ENCODE measurements at places on chromosomes 1 and 21.

DNA sequence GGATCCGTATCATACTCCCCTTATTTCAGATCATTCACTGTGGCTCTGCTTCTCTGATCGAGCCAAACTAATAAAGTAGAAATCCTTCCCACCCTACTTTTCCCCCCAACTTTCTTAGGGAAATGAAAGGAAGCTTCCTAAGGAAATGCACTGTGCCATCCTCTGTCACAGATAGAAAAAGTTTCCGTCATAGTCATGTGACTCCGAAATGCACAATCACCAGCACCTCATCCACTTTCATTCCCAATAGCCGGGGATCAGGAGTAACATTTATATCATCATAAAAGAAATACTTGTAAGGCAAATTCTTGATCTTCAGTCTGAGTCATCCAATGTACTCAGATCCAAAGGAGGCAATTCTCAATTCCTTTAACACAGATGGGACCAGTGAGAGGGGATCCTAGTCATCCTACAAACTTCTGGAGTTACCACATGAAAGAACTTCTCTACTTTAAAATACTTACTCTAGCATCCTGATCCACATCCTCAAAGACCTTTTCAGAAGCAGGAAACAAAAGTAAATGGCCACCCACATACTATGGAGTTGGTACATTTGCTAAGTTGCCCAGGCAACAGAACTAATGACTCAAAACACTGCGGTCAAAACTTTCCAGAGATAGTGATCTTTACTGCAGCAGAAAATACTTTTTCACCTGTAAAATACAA, 97.8 kb upstream of the ZC3H11B start:
- peak; percentile 64 for DNase-seq

GRCh38 chr1:61269602-61270001, 187.2 kb downstream of the NFIA start:
- DNase-seq: no peak

DNA sequence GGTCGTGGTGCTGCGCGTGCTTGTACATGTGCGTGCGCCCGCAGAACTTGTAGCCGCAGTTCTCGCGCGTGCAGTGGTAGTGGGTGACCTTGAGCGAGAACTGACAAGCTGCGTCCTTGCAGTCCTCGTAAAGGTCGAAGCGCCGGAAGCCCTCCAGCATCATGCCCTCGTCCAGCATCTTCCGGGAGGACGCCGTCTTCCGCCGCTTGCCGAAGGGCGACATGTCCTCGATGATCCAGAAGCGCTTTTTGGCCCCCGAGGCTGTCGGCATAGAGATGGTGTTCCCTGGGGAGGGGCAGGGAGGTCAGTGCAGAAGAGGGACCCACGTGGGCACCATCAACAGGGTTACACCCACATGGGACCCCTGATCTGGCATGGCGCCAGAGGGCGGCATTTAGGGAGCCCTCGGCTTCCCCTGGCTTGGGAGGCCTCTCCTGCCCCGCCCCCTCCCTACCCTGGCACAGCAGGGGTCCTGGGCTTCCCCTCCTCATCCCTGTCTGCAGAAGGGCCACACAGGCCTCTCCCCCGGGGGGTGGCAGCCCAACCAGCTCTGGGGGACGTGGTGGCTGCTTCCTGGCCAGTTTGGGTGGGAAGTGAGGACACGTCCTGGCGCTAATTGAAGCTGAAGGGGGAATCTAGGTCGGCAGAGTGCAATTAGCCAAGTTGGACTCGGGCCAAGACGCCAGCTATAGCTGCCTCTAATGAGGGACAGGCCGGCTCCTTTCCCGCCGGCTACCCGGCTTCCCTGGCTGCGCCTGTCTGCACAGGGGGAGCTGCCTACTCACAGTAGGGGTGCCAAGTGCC, 156.5 kb downstream of the CASZ1 start:
- DNase-seq: no peak

GRCh38 chr1:145991735-145992412, 4.5 kb downstream of the TXNIP start:
- peak; percentile 53 for DNase-seq

- DNase-seq: no peak
Observed at GRCh38 chr1:54859700-54860391, 27.1 kb downstream of the DHCR24 start.

GRCh38 chr1:31441558-31441957, 28.5 kb downstream of the SERINC2 start:
- no peak for DNase-seq

- no peak for DNase-seq
Observed at GRCh38 chr1:114238053-114238452, 84.4 kb upstream of the SYT6 start.

DNA sequence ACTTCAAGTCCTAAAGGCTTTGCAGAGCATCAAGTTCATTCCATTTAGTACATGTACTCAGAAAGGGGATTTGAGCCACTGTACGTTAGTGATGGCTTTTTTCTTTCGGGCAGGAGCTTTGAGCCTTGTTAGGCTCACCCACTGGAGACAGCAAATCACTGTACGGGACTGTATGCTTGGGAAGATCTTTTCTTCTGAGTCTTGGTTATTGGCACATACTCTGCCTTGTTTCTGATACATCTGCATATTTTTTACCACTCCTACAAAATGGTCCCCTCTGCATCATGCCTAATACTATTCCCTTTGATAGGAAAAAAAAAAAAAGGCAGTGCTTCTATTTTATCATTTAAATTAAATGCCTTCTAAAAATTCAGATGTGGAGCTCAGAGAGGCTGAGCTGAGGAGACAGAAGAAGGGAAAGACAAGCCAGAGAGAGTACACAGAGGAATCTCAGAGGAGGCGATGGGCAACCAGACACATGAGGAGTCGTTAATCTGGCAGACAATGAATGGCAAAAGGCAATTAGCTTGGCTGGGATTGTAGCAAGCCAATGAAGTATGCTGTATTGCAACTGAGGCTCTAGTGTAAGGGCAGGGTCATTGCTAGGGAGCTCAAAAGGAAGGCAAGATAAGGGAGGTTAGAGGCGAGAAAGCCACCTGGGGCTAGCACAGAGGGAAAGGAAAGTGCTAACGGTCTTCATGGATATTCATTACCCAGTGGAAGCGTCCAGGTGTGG, 39.4 kb downstream of the PHC2 start:
- peak; percentile 18 for DNase-seq

GRCh38 chr21:34126691-34127090, 53.3 kb downstream of the MRPS6 start:
- DNase-seq: peak; percentile 37

DNA sequence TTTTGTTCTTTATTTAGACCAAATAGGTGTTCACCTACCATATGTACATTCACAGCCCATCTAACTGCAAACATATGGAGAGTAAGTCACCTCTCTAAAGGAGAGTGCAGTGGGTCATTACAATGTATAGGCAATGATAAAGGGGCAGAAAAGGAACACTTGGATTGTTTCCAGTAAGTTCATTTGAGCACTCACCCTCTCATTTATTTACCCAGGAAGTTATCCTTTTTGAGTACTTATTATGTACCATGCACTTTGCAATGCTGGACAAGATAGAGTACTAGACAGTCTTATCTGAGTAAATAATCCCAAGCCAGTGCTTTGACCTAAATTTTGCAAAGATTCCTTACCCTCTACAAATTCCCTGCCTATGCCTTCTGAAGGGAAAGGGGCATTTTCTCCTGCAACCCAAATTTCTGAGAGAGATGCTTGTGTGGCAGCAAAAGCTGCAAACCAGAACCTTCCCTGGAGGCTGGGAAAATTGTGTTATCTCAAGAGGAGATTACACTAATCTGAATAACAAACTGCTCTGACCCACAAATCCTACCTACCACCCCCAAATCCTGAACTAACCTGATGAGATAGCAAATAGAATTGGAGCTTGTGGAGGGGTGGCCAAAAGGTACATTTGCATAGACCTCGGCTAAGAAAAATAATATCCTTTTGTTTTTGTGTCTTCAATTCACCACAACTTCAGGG, 18.6 kb upstream of the RGS8 start:
- DNase-seq: no peak

GRCh38 chr1:156421062-156421938, 52.3 kb downstream of the RHBG start:
- DNase-seq: peak; percentile 72

DNA sequence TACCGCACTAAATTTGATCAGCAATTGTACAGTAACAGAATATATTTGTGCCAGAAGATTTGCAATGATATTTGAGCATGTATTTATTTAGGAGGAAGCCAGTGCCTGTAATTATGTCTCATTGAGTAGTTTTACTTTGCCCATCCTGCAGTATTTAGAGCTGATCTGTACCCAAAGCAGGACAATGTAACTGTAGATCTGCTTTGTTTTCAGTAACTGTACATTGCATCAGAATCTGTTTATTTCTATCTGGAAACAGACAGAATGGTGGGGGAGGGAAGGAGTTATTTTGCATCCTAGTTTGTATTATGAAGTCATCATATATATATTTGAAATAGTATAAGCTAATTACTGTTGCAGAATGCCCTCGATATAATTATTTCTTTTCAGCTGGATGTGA, 36.2 kb upstream of the LRRC8C start:
- DNase-seq: no peak

DNA sequence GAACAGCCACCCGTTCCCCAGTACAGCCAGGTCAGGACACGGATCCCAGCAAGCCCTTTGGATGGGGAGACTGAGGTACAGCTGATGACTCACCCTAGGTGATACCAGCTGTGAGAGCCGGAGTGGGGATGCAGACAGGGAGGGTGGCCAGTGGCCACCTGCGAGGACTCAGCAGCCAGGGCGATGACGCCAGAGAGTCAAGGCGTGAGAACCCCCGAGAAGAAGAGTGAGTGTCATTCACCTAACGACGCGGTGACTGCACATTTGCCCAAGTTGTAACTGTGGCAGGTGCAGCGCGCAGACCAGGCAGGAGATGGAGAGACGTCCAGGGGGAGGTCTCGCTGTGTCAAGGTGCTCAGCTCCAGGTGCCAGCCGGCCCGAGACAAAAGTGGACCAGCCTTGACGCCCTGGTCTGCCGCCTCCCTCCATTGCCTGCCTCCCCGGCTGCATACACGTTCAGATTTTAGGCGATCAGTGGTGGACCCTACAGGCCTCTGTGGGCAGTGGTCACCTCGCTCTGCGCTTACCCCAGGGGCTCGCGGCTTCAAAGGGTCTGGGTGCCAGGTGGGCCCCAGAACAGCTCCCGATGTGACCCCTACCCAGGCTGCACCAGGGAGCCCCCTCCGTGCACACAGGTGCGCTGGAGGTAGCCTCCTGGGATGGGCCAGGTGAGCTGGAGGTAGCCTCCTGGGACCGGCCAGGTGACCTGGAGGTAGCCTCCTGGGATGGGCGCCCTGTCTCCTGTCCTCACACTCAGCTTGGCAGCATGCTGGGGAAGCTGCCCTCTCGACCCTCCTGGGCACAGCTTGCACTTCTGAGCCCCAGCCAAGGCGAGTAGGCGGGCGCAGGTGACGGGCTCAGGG, 11.9 kb downstream of the LRRC3 start:
- DNase-seq: no peak

- peak; percentile 60 for DNase-seq
Observed at GRCh38 chr1:32500387-32501209, 35.7 kb downstream of the ZBTB8B start.

DNA sequence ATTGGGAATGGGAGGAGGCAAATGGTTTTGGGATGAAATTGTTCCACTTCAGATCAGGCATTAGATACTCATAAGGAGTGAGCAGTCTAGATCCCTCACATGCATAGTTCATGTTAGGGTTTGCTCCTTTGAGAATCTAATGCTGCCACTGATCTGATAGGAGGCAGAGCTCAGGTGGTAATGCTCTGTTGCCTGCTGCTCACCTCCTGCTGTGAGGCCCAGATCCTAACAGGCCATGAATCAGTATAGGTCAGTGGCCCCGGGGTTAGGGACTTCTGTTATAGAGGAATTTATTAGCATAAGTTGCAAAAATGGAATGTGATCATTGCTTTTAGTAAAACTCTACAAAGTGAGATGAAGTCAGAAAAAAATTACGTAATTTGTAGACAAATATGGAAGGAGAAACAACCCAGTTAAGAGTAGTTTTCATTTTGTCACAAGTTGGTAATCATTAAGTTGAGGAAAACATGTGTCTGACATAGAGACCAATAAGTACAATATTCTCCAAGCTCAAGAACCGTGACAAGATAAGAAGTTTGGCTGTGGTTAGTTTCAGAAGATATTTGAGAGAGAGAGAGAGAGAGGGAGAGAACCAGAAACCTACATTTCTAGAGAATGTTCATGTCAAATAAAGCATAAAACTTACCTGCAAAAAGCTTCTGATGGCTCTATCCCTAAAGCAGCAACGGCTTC, 689.7 kb upstream of the PRMT6 start:
- DNase-seq: no peak

GRCh38 chr1:18646786-18647410, 16.3 kb downstream of the PAX7 start:
- DNase-seq: no peak

DNA sequence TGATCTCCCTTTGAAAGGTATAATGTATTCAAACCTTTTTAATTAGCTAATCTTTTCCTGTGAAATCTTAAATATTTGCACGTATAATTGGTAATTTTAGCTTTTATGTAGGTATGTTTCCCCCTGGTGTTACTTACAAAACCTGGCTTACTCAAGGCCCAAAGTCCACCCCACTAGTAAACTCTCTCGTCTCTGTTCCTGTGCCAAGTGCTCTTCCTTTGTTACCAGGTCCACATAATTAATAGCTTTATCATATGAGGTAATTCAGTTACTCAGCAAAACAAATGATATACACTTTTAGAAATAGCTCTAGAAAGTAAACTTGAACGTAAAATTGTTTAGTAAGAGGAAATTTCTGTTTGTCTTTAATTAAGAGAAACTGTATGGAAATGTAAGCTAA, 36.7 kb downstream of the NFIA start:
- DNase-seq: no peak

DNA sequence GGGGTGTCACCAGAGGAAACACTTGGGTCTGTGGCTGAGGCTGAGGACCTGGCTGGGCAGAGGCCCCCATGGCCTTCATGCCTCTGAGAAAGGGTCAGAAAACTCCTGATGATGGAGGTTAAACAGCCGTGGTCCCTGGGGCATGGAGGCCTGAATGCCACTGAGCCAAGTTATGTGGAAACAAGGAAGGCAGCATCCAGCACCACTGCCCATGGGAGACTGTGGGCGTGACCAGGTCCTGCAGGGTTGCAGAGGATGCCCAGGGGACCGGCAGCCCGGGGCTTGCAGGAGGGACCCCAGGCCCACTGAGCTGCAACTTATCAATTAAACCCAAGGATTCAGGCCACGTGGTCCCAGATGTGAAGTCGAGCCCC, 18.9 kb upstream of the COL6A2 start:
- no peak for DNase-seq

GRCh38 chr1:148294116-148294807, 142.2 kb upstream of the NBPF11 start:
- DNase-seq: no peak

GRCh38 chr1:162011337-162012012, 12.2 kb downstream of the OLFML2B start:
- DNase-seq: peak; percentile 66
